ENCODE measurements at places on chromosomes 13 and 19. TPM values are rescaled to one million over a fixed set of nuclear protein-coding genes. Genes with fewer than 3 reads are reported as not detected.

The OVOL3 gene
- polyA plus RNA-seq = not detected

DNA sequence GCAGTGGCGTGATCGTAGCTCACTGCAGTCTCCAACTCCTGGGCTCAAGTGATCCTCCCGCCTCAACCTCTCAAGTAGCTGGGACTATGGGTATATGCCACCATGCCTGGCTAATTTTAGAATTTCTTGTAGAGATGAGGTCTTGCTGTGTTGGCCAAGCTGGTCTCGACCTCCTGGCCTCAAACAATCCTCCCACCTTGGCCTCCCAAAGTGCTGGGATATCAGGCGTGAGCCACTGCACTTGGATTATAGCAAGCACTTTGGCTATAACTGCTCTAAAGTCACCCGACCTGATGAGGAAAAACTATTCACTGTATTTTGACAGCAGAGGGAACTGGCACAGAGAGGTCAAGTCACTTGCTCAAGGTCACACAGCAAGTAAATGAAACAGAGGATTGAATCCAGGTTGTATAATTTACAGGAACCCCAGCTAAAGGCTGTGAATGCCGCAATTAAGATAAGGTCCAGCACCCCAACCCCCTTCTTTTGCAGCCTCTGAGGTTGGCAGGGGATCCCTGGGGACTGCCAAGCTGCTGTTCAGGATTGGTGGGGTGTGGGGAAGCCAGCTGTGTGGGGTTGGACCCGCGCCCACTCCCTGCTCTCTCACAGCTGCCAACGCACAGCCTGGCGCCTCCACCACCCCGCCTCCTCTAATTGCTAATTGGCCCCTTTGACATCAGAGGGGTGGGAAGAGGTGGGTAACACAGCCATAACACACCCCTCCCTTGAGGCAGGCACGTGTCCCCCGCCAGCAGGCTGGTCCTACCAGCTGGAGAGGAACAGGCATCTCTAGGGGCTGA, 6.0 kb downstream of the TMIGD2 start:
- DNase-seq = no peak
- no peaks in the 10 kb centered on the region for H3K4me1 ChIP-seq
- H3K27ac ChIP-seq = peak overlapping the region; percentile 41
- H3K27me3 ChIP-seq = peaks cover 11% of the 10 kb centered on the region
- H3K4me3 ChIP-seq = no peak overlapping the region

DNA sequence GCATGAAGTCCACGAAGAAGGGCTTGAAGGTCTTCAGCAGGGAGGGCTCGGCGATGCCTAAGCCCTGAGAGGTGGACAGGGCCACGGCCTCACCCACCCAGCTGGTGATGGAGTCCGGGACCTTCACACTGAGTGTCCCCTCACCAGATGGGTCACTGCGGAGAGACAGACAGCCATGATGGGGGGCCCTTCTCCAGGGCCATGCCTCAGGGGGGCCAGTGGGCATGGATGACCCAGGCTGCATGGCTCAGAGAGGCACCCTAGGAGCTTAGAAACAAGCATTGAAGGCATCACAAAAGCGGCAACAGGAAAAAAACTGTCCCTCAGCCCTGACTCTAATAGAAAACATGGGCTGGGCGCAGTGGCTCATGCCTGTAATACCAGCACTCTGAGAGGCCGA, 63.2 kb downstream of the F2RL3 start:
- no peak overlapping the region for H3K4me3 ChIP-seq
- DNase-seq = no peak
- H3K4me1 ChIP-seq = no peaks in the 10 kb centered on the region
- H3K27me3 ChIP-seq = peaks cover 56% of the 10 kb centered on the region
- no peak overlapping the region for H3K27ac ChIP-seq

DNA sequence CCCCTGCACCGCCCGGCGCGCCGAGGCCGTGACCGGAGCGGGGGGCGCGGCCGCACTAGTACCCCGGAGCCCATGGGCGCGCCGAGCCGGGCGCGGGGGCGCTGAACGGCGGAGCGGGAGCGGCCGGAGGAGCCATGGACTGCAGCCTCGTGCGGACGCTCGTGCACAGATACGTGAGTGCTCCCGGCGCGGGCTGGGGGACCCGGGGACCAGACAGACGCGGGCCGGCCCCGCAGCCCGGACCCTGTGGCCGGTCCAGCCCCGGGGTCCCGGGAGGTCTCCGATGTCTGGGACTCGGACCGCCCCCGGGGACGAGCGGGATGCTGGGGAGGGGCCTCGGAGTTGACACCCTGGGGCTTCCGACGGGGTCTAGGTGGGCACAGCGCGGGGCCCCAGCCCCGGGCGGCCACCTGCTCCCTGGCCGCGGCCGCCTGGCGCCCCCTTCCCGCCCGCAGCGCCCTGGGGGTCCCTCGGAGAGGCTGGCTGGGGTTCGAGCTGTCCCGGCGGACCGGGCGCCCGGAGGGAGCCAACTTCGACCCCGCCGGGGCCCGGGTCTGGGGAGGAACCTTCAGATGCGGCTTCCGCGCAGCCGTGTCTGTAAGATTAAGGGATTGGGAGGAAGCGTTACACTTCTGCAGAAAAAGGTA, 568 bp downstream of the ATP11A start:
- no peak overlapping the region for H3K27ac ChIP-seq
- H3K36me3 ChIP-seq = no peaks in the 10 kb centered on the region
- peaks cover 4% of the 10 kb centered on the region for H3K27me3 ChIP-seq

- H3K4me3 ChIP-seq = no peak overlapping the region
- H3K36me3 ChIP-seq = peaks cover 6% of the 10 kb centered on the region
- no peak for DNase-seq
- H3K4me1 ChIP-seq = peaks cover 61% of the 10 kb centered on the region
- H3K27ac ChIP-seq = no peak overlapping the region
These were observed 4.9 kb downstream of the UBL3 start for GRCh38 chr13:29845440-29846056.

- H3K4me1 ChIP-seq = peaks cover 26% of the 10 kb centered on the region
- H3K36me3 ChIP-seq = no peaks in the 10 kb centered on the region
- DNase-seq = no peak
- H3K27me3 ChIP-seq = no peaks in the 10 kb centered on the region
- peak overlapping the region; percentile 99 for H3K27ac ChIP-seq
- H3K4me3 ChIP-seq = peak overlapping the region; percentile 98
These were observed 591 bp downstream of the DOHH start for GRCh38 chr19:3499738-3500428.

- no peaks in the 10 kb centered on the region for H3K4me1 ChIP-seq
- H3K4me3 ChIP-seq = no peak overlapping the region
These were observed 221.3 kb downstream of the NHLRC3 start for GRCh38 chr13:39259371-39260140.

Data from naive B cell (primary cell).